Breast epithelium (tissue), 4 donors: ENCODE measurements at places on chromosomes 12 and 14.

GRCh38 chr12:97760601-97761000, 298.0 kb downstream of the RMST start:
- H3K36me3 ChIP-seq: no peaks in the 10 kb centered on the region
- H3K4me3 ChIP-seq: no peak overlapping the region
- H3K4me1 ChIP-seq: no peaks in the 10 kb centered on the region
- H3K27ac ChIP-seq: no peak overlapping the region
- H3K27me3 ChIP-seq: no peaks in the 10 kb centered on the region

DNA sequence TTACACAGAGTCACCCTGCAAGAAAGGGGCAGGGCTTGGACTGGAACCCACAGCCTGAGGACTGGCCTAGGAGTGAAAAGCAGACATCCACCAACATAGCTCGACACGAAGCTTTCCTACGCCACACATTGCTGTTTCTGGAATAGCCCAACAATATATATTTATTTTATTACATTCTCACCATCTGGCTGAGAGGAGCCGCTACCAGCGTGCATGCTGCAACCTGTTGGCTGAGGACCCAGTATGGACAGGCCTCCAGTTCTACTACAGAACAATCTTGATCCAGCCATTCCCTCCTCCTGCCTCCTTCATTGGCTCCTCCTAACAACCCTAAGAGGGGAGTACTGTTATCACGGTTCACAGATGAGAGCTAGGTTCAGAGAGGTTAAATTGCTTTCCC, 35.6 kb upstream of the TBX5 start:
- H3K27ac ChIP-seq: no peak overlapping the region
- H3K27me3 ChIP-seq: no peaks in the 10 kb centered on the region
- H3K36me3 ChIP-seq: no peaks in the 10 kb centered on the region
- no peaks in the 10 kb centered on the region for H3K4me1 ChIP-seq
- DNase-seq: no peak
- no peak overlapping the region for H3K4me3 ChIP-seq

GRCh38 chr12:4172999-4173398, 100.6 kb upstream of the CCND2 start:
- no peaks in the 10 kb centered on the region for H3K36me3 ChIP-seq
- no peak for DNase-seq
- no peaks in the 10 kb centered on the region for H3K4me1 ChIP-seq
- no peaks in the 10 kb centered on the region for H3K27me3 ChIP-seq
- no peak overlapping the region for H3K4me3 ChIP-seq

DNA sequence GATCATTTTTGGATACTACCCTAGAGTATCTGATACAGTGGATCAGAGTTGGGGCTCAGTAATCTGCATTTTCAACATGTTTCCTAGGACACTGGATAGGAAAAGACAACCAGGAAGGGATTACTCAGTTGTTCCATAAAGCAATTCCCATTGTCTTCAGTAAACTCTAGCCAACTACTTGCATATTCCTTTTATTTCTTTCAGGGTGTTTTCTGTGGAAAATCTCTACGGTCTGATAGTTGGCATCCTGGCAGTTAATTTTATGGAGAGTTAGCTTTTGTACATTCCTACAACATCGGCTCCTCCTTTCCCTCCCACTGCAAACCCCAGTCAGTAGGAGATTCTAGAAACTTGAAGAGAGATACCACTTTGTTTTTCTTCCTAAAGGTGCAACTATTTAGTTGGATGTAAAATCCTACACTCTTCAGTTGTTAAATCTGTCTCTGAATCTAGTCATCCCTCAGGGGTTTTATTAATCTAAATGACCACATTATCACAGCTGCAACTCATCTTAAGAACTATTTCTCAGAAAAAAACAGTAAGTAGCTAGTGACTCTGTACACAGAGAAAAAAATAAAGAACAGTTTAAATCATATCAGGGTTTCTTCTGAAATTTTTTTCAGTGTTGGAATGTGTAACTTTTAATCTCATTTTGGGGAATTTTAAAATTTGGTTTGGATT, 103.9 kb downstream of the PDE3A start:
- no peaks in the 10 kb centered on the region for H3K27me3 ChIP-seq
- no peak for DNase-seq
- H3K36me3 ChIP-seq: no peaks in the 10 kb centered on the region
- no peaks in the 10 kb centered on the region for H3K4me1 ChIP-seq
- no peak overlapping the region for H3K4me3 ChIP-seq
